Cortex of kidney (tissue), 1 donor: ENCODE measurements at places on chromosomes 12 and 14.

DNA sequence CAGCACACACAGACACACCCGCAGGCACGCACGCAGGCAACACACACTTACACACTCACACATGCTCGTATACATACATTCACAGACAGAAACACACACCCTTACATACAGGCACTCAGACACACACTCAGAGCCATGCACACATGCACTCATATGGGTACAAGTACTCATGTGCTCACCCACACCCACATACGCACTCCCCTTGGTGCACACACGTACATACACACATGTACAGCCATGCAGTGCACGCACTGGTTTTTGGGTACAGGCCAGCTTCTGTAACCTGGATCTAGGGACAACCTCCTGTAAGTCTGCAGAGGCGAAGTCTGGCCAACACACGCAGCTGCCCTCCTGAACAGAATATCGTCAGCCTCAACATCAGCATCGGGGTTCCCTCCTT is 221.3 kb upstream of the RTL1 start:
- DNase-seq: no peak

GRCh38 chr12:53951577-53952334 is 2.9 kb upstream of the HOXC12 start:
- no peak for DNase-seq

- DNase-seq: no peak
Measured at GRCh38 chr12:50354908-50355307, 41.5 kb downstream of the FAM186A start.

- DNase-seq: no peak
Measured at GRCh38 chr14:102222009-102222575, 82.4 kb downstream of the WDR20 start.

DNA sequence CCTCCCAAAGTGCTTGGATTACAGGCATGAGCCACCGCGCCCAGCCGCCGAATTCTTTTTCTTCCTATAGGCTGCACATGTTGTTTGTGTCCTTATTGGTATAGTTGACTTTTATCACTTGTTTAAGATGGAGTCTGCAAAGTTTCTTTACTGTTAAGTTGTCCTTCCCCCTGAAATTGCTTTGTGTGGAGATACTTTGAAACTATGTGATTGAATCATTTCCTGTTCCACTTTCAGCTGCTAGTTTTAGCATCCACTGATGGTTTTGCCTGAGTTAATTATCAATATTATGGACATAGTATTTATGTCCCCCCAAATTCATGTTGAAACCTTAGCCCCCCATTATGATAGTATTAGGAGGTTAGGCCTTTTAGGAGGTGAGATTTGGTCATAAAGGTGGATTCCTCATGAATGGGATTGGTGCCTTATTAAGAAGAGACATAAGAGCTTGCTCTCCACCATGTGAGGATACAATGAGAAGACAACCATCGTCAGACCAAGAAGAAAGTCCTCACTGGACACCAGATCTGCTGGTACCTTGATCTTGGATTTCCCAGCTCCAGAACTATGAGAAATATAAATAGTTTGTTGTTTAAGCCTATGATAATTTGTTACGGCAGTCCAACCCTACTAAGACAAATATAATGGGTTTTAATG is 34.9 kb downstream of the PPHLN1 start:
- DNase-seq: no peak

- no peak for DNase-seq
Measured at GRCh38 chr12:19778797-19779196, 339.5 kb downstream of the AEBP2 start.

DNA sequence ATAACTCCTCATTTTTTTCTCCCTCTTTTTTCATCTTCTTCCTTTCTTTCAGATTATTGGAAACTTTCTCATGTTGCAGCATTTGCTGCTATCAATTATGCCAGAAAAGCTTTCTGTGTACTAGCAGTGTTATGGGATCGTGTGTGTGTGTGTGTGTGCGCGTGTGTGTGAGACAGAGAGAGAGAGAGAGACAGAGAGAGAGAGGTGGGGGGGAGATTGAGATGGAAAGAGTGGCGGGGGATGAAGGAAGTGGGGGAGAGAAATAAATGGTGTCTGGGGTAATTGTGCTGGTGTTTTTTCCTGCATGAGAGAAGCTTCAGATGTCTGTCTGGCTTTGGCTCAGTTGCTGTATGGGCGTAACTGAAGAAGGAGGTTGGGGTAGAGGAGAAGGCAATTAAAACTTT is 268.9 kb downstream of the RAD51B start:
- no peak for DNase-seq

DNA sequence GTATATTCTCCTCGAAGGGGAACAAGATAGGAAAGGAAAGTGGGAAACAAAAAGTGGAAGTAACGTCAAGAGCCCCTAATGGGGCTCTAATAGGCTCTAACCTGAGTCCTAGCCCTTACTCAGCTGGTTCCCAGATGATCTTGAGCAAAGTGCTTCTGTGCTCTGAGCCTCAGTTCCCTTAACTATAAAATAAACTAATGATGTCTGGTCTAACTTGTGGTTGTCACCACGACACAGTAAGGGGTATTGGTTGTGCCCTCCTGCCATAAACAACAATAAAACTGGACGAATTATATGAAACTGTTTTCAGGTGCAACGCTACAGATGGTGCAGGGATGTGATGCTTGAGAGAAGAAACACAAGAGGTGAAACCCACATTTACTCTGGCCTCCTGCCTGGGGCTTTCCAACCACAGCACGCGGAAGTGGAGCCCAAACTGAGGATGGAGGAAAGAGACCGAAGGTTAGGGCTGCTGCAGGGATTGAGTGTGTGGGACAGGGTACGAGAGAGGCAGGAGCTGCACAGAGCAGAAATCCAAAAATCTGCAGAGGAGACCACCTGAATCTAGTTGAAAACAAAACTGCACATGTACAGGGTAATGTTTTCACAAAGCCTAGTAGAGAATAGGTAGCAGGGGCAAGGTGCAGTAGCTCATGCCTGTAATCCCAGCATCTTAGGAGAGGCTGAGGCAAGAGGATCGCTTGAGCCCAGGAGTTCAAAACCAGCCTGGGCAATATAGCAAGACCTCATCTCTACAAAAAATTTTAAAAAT is 45.6 kb upstream of the BCL2L14 start:
- DNase-seq: no peak

GRCh38 chr12:132391326-132392041 is 62.1 kb upstream of the GALNT9 start:
- no peak for DNase-seq

DNA sequence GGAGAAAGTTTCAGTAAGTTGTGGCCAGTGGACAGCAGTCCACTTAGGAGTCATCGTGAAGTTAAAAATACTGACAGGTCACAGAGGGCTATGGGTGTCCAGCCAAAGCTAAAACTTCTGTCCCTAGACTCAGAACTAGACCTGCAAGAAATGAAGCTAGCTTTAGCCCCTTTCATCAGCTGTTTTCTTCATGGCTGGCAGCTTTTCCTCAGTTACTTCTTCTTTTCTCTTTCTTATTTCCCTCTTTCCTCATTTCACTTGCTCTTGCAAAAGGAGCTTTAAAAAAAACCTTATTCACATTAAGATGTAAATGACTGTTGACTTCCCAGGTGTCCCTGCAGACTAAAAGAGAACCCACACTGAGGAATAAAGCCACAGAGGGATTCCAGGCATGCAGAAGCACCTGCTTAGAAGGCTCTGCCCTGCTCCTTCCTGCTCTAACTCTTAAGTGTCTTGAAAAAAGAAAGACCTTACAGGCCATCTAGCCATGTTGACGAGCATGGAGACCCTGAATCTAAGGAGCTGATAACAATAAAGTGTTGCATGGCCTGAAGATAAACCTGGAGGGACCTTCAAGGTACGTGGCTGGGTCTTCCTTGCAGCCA is 69.7 kb upstream of the CCND2 start:
- DNase-seq: no peak

- no peak for DNase-seq
Measured at GRCh38 chr14:23520899-23521533, 30.5 kb downstream of the ZFHX2 start.

- DNase-seq: no peak
Measured at GRCh38 chr14:43894534-43894933, 612.5 kb downstream of the FSCB start.

DNA sequence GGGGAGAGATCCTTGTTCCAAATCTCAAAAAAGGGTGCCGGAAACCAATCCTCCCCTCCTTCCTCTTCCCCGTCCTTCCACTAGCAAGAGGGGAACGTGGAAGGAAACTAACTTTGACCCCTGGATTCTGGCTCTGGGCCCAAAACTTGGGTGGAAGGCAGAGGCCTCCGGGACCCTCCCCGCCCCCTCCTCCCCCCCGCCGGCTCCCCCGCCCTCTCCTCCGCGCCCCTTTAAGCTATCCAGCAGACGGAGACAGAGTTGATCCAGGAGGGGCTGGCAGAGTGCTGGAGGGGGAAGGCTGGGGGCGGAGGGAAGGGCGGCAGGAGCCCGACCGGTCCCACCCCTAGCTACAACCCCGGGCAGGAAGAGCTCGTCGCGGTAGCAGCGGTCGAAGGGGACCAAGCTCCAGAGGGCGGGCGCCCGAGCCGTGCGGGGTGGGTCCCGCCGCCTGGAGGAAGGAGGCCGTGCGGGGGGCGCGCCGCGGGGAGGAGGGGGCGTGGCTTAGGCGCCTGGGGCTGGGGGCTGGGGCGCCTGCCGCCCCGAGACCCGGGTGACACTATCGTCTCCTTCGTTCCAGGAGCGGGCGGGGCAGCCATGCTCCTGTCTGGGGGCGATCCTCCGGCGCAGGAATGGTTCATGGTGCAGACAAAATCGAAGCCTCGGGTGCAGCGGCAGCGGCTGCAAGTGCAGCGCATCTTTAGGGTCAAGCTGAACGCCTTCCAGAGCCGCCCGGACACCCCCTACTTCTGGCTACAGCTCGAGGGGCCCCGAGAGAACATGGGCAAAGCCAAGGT is at the start of gene NYNRIN:
Gene NYNRIN, plus strand, starts transcription at position 351 of the 794 bp plus-strand sequence. Its CDS starts 244 bp downstream, at position 595.
- DNase-seq: no peak

DNA sequence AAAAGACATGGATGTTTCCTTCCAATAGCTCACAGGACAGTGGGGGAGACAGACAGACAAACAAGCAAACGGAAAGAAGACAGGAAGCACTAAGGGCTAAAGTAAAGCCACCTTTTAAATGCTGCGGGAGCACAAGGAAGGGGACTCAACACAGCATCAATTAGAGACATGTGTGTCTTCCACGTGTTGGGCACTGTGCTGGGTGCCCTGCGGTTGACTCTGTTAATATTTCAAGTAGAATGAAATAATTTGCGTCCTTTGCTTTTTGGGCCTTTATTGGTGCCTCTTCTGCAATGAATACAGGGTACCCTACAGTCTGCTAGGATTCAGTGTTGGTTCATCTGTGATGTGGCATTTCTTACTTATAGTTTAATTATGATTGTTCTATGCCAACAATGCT is 90.9 kb upstream of the CPM start:
- DNase-seq: no peak

DNA sequence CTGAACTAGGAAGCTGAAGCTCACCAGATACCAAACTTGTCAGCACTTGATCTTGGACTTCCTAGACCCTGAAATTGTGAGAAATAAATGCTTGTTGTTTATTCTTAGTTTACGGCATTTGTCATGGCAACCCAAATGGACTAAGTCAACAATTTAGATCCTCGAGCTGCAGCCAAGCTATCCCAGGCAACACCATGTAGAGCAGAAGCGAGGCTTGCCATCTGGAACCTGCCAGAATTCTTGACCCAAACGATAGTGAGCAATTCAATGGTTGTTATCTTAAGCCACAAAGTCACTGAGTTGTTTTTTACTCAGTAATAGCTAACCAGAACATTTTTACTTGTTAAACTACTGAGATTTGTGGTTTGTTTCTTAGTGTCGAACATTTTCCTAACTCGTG is 458.5 kb upstream of the FLRT2 start:
- DNase-seq: no peak

DNA sequence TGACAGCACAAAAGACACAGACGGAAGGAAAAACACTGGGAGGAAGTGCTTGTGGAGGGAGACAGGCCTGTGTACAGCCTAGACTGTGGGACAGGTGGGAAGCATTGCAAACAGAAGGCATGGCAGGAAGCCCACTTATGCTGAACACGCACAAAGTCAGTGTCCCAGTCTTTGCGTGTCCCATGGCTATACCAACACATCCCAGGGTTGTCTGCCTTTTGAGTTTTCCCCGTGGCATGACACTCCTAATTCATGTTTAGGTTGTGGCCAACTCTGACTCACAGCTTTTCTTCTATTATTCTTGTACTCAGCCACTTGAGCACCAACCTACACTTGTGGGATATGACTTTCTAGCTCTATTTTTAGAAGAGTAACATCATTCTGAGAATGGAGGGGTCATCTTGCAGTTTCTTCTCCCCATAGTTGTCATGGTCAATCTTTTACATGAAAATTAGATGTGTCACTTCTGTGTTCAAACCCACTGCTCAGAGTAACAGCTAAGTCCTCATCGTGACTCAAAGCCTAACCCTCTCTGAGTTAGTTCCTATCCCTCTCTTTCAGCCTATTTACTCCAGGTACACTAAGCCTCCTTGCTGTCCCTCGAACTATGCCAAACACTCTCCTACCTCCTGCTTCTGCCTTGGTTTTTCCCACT is 27.5 kb upstream of the JPH4 start:
- DNase-seq: no peak

DNA sequence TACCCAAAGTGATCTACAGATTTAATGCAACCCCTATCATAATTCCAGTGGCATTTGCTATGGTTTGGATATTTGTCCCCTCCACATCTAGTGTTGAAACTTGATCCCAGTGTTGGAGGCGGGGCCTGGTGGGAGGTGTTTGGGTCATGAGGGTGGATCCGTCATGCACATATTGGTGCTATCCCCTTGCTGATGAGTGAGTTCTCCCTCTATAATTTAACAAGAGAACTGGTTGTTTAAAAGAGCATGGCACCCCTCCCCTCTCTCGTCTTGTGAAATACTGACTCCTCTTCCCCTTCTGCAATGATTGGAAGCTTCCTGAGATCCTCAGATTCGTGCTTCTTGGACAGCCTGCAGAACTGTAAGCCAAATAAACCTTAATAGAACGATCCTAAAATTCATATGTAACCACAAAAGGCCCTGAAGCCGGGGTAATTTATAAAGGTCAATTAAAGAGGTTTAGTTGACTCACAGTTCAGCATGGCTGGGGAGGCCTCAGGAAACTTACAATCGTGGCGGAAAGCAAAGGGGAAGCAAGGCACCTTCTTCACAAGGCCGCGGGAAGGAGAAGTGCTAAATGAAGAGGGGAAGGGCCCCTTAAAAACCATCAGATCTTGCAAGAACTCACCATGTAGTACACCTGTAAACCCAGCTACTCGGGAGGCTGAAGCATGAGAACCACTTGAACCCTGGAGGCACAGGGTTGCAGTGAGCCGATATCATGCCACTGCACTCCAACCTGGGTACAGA is 41.2 kb downstream of the SLC39A9 start:
- DNase-seq: no peak

DNA sequence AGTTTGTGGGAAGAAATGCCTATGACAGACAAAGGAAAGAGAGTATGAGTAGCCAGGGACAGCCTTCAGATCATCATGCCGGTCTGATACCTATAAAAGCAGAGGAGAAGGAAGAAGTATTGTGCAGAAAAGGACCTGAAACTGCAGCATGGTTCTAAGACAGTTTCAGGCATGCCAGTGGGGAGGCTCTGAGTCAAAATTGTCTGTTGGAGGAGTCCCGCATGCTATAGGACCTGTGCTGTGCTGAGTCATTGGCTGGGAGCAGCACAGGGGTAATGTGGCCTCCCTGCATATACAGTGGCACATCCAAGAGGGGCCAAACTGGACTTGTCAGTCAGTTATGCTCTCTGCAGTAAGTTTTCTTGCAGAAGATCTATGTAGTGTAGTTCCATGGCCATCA is 40.7 kb downstream of the NEUROD4 start:
- DNase-seq: no peak

GRCh38 chr14:90523961-90524875 is 127.4 kb downstream of the CALM1 start:
- DNase-seq: no peak

GRCh38 chr12:118827606-118828005 is 153.7 kb upstream of the SRRM4 start:
- DNase-seq: no peak
